ENCODE measurements at places on chromosomes 1 and 21.

DNA sequence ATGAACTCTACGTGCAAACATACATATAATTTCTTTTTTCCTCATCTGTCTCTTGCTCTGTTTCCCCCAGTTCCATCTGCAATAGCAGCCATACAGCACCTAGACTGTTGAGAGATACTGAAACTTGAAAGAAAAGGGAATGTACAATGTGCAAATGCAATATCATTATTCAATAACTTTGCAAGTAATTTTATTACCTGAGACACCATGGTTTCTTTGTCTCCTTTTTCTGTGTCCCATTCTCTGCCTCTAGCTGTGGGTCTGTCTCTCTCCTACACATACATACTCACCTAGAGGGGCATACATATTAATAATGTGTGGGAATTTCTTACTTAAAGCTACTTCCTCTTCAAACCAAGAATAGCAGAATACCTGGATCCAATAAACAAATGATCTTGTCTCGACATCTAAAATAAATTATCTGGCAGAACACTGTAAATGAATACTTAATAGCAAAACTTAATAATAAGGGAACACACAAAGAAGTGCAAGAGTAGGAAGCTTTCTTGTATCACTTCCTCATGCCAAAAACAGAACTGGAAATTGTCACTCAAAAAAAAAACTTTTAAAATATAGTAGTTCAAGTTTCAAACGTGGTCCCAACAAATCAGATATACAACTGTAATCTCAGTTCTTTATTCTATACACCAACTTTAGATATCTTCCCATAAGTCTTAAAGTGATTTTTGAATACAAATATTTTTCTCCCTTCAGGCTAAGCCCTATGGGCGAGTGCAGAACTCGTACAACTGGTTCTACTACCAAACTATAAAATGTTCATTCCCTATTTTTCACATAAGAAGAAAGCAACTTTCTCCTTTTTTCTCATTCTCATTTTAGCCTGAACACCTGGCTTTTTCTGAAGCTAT, 194.6 kb downstream of the NRIP1 start:
- no peak for DNase-seq

GRCh38 chr1:117076648-117077047, 16.5 kb downstream of the TTF2 start:
- no peak for DNase-seq

DNA sequence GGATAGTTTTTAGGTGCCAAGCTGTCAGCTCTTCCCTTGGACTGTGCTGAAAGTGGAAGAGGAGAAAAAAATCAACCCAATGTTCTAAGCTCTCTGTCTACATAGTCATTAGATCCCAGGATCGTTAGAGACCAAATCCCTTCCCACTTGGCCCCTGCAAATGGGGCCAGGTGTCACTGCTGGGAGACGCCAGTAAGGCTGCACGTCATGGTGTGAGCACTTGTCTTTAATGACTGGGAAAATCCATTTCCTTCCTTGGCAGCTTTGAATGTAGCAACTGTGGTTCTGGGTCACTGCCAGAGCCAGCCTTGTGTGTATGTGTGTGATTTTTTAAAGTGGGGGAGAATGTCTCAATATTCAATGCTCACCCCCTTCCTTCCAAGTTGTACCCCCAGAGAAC, 59.9 kb downstream of the MAN1C1 start:
- no peak for DNase-seq

DNA sequence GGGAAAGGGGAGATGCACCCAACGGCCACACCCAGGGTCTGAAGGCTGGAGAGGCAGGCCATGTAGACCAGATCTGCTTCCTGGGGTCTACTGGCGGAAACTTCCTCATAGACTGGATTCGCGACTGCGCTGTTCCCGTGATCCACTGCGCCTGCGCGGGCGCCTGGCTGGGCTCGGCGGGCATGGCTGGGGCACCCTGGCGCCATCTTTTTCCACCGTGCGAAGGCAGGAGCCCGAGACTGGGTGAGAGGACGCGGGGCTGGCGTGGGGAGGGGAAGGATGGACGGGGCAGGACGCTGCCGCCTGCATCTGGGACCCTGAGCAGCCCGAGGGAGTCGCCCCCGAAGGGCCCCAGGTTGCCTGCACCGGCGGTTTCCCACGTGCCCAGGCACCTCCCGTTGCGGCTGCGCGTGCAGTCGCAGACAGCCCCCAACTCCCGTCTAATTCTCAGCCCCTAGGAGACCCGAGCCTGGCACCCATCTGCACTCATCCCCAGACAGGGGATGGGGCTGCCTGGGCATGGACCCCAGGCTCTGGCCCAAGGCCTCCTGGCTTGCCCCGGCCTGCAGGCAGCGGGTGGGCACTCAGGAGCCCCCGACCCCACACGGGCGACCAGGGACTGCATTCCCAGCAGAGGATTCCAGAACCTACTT, 12.4 kb upstream of the FAM3B start:
- DNase-seq, result no peak

- DNase-seq, result no peak
These were observed 33.8 kb downstream of the ZBTB40 start for GRCh38 chr1:22485431-22485830.

- no peak for DNase-seq
These were observed 17.1 kb downstream of the MTOR start for GRCh38 chr1:11245248-11245647.

DNA sequence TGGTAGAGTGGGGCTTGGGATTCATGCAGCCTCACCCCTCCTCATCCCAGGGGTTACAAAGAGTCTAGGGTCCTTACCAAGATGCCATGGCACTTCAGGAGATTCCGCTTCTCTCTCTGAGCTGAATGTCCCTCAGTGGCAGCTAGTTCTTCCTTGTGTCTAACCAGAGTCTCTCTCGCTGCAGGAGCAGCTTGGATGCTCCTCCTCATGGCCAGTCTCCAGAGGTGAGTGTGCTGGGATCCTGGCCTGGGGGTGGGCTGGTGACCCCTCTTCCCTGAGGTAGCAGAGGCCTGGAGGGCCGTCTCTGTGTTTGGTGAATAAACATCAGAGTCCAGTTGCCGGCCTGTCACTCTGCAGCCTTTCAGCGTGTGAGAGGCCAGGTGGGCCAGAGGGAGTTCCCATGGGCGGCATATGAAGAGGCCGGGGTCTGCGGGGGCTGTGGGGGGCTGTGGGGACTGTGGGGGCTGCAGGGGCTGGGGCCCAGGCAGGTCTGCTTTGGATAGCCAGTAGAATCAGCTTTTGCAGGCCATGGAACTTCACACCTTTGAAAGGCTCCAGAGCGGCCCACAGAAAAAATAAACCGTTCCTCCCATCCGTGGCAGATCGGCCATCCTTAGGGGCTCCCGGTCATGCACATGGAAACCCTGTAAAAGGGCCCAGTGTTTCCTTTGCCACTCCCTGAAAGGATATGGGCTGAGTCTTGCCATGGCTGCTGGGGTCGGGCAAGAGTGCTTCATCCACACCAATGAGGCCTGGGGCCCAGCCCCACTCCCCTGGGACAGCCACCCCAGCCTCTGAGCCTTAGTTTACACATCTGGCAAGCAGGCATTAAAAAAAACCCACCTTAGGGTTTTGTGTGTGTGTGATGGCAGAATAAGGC, 256.4 kb downstream of the FOXD2 start:
- no peak for DNase-seq

DNA sequence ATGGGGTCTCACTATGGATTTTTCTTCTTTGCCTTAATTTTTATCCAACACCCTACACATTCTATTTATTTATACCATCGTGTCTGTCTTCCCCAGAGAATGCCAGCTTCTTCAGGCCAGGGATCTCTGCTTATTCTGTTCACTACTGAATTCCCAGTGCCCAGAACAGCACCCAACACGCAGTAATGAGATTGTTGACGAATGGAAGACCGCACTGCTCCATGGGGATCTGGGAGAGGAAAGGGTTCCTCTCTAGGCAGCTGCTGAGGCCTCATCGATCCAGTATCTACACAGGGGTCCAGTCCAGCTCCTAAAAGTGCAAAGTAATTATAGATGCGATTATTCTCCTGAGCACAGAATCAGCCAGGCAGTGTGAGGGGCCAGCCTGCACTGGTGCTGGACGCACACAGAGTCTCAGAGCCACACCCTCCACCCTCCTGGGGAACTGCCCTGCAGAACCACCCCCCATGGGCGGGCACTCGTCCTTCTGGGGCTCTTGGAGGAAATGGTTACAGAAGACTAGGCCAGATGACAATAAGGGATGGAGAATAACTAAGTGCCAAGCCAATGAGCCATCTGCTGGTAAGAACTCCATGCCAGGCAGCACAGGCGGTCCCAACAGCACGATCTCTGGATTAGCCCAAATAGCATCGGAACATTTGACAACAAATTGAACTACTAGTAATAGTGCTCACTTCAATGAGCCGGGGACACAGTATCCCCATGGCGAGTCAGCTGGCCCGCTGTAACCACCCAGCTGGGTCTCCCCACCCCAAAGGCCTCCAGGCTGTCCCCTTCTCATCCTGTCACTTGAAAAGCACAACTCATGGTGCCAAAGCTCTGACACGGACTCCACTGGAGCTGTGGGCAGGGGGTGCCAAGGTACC, 1.7 kb upstream of the PDE9A start:
- DNase-seq, result no peak

DNA sequence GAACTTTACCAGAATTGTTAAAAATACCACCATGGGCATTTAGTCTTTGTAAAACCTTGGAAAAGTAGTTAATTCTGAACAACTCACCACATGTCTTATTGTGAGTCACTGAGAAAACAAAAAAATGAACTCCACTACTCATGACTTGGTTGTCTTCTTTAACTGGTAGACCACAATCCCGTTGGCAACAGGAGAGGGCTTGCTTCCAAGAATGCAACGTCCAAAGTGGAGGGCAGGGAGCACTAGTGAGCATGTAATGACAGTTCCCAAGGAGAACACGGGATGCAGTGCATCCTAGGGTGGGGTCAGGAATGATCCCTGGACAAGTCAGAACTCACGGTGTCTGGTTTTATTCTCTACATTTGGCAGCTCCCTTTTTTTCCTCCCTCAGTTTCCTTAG, 15.2 kb upstream of the HMCN1 start:
- DNase-seq, result no peak

- DNase-seq, result no peak
These were observed 9.3 kb downstream of the ATP1A1 start for GRCh38 chr1:116382321-116382720.

DNA sequence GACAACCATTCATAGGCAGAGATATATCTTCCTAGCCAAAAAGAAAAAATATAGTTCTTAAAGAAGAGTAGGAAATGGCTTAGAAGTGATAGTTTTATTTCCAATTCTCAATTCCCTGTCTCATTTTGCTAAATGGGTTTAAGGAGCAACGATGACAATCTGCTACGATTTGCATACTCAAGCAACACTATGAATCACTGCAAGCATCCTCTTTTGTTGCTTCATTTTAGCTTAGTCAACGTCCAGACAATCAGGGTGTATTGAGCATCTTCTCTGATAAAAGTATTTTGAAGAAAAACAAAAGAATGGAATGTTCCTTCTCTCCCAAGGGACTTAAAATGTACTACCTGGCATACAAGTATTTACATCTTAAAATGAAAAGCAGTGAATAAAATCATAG, 80.6 kb downstream of the RGS7 start:
- no peak for DNase-seq

- no peak for DNase-seq
These were observed 108.2 kb downstream of the CDC7 start for GRCh38 chr1:91608876-91609275.

- DNase-seq, result no peak
These were observed 56.2 kb downstream of the TAS1R2 start for GRCh38 chr1:18803151-18803791.

- peak; percentile 79 for DNase-seq
These were observed 12.6 kb upstream of the ADORA3 start for GRCh38 chr1:111516005-111516535.

- no peak for DNase-seq
These were observed 8.8 kb downstream of the UBE2J2 start for GRCh38 chr1:1264868-1265272.

DNA sequence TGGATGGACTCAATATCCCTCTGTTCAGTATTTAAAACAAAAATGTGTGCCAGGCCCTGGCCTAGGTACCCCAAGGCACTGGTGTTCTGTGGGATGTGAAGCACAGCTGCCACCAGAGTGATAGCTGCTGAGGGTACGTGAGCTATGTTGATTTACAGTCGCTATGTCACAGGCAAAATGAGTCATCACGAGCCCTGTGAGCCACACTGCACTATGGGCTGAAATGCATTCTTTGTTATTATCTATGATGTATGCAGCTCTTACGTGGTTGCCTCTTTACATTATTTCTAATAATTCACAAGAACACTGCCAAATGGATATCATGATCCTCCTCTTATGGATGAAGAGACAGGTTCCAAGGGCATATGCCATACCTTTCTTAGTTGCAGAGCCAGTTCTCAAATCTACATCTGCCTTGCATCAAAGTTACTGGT, 2.1 kb downstream of the TEX38 start:
- no peak for DNase-seq

GRCh38 chr21:37372951-37373350, 6.4 kb downstream of the DYRK1A start:
- no peak for DNase-seq

GRCh38 chr1:110008971-110009565, 24.5 kb downstream of the AHCYL1 start:
- DNase-seq, result no peak

DNA sequence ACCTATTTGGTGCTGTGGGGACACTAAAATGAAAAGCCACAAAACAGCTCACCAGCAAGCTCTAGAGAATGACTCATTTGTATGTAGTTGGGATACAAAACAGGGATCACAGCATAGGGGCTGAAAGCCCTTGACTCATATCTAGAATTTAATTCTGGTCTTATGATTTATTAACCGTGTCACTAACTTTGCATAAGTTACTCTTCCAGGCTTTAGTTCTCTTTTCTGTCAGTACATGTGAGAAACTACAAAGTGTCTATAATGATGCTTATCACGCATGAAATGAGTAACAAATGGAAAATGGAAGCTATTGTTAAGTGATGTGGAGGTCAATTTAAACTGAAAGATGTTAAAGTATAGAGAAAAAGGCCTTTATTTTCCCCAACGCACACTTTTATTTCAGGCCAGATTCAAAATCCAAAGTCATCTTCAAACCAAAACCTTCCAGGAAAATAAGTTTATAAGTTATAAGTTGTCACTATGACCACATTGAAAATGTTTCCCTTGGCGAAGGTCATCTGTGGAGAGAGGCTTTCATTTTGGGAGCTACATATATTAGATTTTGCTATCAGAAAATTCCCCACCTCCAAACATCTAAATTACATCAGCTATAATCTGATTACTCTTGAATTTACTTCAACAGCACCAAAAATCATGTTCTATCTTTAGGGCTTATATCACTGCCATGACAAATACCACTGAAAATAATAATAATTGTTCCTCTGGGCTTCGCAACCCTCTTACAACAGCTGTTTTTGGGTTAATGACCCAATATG, 430.5 kb downstream of the MRPL39 start:
- peak; percentile 73 for DNase-seq

- no peak for DNase-seq
These were observed 1.2 kb upstream of the ADAM15 start for GRCh38 chr1:155049651-155050559.

- peak; percentile 32 for DNase-seq
These were observed 3.1 kb downstream of the LCE3D start for GRCh38 chr1:152577168-152577567.
